ENCODE measurements at places on chromosomes 16 and 17.

DNA sequence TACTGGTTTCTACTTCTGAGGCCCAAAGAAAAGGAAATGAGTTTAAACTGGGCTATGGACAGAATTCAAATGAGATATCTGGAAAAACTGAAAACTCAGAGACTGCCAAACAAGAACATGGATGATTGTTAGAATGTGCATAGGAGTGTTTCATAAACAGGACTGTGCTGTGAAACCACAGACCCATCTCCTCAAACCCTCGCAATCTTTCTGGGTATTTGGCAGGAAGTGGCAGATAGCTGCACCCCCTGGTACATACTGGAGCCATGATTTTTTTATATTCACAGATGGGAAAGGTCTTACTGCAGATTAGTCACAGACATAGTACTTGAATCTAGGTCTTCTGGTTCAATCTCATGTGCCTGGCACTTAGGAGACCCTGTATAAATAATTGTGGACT, 145.0 kb downstream of the CCDC182 start:
- DNase-seq = no peak

DNA sequence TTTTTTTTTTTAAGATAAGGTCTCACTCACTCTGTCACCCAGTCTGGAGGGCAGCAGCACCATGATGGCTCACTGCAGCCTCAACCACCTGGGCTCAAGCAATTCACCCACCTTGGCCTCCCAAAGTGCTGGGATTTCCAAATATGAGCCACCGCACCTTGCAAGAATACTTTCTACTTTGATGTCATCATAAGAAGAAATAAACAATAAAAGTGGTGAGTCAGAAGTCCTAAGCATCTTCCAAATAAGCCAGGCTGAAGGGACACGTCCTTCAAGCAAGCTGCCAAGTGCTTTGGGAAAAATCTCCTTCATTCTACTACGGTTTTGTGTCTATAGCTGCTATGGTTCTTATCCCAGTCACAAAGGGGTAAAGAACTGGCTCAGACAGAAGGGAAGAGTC, 20.3 kb downstream of the HASPIN start:
- DNase-seq = no peak

DNA sequence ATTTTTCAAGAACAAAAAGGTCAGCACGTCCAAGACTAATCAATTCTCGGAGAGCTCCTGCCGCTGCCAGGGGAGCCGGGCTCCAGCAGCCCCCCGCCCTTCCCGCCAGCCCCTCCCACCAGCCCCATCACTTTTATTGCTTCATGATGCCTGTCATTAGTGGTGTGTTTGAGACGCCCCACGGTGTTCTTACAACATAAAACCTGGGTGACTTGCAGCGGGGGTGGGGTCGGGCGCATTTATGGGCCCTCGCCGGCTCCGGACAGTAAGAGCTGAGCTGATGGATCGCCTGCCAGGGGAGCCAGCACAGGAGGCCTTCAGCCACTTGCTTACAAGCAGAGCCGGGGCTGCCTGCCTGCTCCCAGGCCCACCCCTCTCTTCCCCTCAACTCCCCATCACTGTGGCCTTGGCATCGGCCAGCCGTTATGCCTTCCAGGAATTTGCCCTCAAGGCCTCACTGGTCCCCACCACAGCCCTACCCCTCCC, 82.9 kb upstream of the CBX4 start:
- DNase-seq = no peak

GRCh38 chr17:62737513-62737912, 70.6 kb downstream of the MARCHF10 start:
- DNase-seq = no peak

GRCh38 chr17:9968881-9969280, 63.8 kb upstream of the RCVRN start:
- peak; percentile 5 for DNase-seq

DNA sequence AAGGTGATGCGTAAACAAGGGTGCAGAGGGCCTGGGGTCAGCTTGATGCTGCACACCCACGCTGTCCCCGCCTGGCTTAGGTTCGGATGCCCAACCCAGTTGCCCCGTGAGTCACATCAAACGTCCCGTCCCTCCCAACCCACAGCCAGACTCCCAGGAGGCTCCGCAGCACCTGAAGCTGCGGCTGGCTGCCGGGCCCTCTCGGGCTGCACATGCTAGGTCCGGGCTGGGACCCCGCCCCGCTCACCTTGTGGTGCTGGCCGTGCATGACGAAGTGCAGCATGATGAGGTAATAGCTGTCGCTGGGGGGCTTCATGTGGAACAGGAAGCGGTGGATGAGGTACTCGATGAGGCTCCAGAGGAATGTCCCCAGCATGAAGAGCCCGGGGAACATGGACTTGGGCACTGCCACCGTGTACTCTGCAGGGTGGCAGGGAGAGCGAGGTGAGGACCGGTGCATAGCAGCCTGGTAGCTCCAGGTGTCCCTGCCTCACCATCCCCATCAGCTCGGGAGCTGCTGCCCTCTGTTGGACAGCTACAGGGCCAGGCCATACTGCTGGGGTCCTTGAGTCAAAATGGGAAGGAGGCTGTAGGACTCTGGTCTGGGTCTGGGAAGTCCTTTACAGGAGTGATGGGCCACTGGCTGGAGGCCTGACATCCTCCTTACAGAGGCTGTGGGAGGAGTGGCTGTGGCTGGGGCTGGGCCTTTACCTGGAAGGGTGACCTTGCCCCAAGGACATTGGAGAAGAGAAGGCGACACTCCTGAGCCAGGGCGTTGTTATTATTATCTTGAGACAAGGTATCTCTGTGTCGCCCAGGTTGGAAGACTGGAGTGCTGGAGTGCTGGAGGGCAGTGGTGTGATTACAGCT, 18.3 kb upstream of the MLKL start:
- DNase-seq = no peak

DNA sequence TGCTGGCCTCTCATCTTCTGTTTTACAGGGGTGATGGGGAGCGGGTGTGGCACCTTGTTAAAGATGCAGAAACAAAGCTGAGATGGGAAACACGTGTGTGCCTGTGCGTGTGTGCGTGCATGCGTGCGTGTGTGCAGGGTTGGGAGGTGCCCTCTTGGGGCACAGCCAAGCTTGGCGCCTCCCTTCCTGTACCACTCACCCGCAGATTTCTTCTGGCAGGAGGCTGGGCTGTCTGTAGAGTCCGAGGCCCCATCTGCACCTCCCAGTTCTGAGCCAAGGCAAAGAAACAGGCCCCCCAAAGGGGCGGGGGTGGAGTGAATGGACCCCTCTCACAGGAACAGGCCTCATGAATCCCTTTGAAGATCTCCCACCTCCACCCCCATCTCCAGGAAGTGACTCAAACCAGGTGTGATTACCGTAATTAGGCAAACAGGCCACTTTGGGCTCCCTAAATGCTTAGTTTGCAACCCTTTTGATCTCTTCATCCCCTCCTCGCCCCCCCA, 20.9 kb downstream of the TNS4 start:
- DNase-seq = no peak

- DNase-seq = peak; percentile 79
These were observed 230.5 kb downstream of the SEC14L1 start for GRCh38 chr17:77371117-77371887.

Measured in posterior vena cava (tissue), 2 donors.